ENCODE measurements at places on chromosomes 3 and 15.

- no peak for DNase-seq
These were observed 241.7 kb upstream of the HES1 start for GRCh38 chr3:193894121-193894863.

- DNase-seq: no peak
These were observed 126.3 kb downstream of the TNIK start for GRCh38 chr3:171333784-171334464.

GRCh38 chr15:89184357-89184756 lies 37.0 kb downstream of the RLBP1 start:
- no peak for DNase-seq

- DNase-seq: no peak
These were observed 179.4 kb downstream of the ABHD5 start for GRCh38 chr3:43870120-43870519.

- DNase-seq: no peak
These were observed 399.9 kb downstream of the PDCD6IP start for GRCh38 chr3:34198309-34198708.

DNA sequence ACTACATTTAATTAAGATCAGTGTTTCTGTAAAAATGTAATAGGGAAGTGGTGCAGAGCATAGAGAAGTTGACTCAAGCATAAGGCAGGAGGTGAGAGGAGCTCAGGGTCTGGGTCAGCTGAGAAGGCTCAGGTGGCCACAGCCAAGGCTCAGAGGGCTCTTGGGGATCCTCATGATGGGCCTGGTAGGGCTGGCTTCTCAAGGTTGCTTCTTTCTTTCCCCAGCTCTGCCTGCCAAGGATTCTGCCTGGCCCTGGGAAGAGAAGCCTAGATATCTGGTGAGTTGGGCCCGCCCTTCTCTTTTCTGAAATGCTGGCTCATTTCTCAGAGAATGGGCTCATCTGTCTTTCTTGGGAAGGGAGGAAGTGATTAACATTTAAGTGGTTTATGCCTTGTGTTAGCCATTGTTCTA lies 6.5 kb downstream of the ZNF589 start:
- DNase-seq: no peak

DNA sequence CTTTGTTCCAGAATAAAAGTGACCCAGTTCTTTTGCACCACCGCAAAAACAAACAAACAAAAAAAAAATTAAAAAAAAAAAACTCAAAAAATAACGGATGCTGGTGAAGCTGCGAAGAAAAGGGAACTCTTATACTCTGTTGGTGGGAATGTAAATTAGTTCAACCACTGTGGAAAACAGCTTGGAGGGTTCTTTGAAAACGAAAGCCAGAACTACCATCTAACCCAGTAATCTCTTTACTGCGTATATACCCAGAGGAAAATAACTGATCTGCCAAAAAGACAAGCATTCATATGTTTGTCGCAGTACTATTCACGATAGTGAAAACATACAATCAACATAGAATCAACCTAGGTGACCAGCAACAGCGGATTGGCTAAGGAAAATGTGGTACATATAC lies 298.9 kb upstream of the CBLB start:
- DNase-seq: no peak

DNA sequence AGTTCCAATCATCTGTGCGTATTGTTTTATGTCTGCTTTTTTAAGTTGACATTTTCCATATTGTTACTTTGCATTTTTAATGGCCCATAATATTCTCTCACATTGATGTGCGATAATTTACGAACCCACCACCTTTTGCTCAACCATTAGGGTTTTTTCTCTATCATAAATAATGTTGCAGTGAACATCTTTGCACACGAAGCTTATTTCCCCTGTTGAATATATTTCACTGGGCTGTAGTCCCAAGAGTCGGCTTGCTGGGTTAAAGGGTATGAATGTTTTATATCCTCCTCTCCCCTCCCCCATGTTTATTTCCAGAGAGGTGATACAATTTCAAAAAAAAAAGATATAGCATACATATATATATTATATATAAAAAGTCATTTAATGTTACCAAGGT lies 272.7 kb upstream of the RGMA start:
- DNase-seq: no peak

GRCh38 chr3:164918905-164919304 lies 159.4 kb downstream of the SI start:
- no peak for DNase-seq

DNA sequence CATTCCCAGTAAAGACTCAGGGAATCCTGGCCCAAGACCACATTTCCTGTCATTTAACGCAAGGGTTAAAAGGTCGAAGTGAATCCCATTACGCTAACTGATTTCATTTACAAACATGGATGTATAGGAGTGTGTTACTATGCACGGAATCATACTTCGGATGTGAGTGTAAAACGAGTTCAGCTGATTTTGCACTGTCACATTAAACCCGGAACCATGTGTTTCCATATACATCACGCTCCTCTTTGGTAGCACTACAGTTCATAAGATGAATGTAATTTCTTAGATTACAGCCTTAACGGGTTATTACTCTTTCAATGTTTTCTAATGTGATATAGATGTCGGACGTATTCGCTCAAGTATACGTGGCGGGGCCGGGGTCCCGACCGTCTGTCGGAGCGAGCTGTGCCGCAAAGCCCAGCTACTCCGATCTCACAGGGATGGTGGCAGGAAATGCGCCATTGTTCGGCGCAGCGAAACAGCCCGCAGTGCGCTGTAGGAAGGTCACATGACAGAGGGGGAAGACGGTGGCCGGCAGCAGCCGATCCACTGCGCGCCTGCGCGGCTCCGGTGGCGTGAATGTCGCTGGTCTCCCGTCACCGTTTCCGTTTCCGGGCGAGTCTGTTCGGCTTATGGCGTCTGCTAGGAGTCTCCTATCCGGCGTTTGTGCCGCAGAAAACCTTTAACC lies 97.3 kb downstream of the NPAP1 start:
- peak; percentile 17 for DNase-seq

DNA sequence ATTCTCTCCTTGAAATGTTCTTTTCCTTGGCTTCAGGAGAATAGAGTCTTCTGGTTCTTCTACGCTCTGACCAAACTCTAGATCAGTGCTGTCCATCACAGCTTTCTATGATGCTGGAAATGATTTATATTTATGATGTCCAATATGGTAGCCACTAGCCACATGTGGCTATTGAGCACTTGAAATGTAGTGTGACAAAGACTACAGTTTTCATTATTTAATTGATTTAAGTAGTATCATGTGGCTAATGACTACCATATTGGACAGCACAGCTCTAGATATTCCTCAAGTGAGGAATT lies 2.9 kb downstream of the LNP1 start:
- no peak for DNase-seq

- DNase-seq: no peak
These were observed 492 bp upstream of the FAM43A start for GRCh38 chr3:194685065-194685717.

- DNase-seq: no peak
These were observed 25.8 kb downstream of the SPSB4 start for GRCh38 chr3:141076797-141077571.

Data from stimulated activated naive CD4-positive, alpha-beta T cell (primary cell).